ENCODE measurements at places on chromosomes 3 and 15.

DNA sequence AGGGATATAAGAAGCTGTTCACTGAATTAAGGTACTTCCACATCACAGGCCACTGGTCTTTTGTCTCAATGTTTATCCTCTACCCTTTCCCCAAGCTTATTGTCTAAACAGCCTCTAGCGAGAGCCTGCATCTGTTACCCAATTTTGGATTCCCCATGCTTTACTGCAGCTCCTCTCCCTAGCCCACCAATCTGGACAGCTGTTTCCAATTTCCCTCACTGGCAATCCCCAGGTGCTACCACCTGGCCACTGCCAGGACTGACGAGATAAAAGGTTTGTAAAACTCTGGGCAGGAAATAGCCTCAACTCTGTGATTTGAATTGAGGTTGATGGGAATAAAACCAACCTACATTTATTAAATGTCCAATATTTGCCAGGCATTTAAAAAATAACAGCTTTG is 58.0 kb upstream of the TEX9 start:
- no peak for DNase-seq

DNA sequence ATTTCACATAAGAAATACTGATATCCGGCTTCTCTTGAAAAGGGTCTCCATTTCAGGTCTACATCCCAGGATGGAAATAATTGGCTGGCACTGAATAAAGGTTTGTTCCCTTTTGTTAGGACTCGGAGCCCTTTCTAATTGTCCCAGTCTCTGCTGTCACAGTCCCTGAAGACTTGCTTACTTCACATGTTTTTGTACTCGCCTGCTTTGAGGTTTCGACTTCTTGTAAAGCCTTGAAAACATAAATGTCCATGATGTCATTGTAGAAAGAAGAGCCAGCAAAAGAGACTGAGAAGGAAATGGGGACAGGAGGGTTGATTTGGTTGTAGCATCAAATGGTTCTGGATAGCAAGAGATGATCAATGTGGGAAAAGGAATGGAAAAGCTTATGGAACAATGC is 963.4 kb upstream of the SEMA6D start:
- no peak for DNase-seq

DNA sequence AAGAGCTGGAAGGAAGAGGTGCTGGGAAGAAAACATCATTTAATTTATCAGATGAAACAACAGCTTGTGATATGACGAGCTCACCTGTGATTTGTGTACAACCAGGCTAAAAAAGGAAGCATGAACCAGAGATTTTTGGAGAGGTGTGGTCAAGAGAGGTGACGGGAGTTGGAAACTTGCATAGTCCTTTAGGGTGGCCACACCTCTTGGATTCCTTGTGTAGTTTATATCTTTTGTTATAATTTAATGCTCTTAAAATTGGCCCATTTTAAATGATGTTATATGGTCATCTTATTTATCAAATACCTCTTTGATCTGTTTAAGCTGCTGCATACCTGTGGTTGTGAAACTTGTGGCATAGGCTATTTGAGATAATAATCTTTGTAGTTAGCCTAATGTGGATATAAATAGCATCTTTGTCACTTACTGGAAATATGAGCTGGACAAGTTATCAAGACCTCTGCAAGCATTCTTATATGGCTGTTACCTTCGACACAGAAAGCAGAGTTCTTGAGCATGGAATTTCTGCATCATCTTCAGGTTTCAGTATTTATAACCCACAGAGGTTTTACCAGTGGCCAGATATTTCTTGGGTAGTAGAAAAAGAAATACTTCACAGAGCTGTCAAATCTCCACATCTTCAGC is 49.1 kb downstream of the IL1RAP start:
- DNase-seq: no peak

- DNase-seq: peak; percentile 34
Measured at GRCh38 chr3:20104167-20104661, 64.0 kb downstream of the KAT2B start.

DNA sequence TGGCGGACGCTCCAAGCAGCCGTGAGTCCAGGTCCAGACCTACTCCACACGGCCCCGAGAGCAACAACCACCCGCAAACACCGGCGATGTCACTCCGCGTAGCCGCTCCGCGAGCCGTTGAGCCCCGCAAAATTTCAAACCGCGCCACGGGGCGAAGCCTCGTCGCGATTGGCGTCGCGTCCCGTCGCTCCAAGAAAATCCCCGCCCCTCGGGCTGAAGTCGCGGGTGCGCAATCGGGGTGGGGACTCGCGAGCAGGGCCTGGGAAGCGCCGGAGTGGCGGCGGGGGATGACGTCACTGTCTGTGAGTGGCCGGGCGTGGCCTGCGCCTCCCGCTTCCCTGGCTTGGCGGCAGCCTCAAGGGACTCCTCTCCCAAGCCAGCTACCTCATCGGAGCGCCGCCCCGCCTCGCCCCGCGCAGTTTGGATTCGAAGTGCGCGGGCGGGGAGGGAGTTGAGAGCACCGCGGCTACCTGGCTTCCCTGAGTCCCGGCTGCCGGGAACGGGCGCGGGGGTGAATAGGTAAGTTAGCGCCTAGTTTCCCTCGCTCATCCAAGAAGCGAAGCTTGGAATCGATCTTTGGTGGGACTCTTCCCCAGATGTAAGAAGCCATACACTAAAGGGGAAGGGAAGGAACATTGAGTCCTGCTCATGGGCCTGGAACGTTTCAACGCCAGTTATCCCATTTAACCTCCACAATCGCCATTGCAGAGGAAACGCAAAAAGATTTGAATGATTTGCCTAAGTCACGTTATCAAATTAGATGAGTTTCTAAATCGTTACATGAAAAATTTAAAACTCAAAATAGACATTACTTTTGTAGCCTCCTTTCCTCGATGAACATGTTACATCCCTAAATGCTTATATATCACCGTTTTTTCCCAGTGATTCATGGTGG is at the start of gene PRC1:
TSS of gene PRC1 (minus strand) at position 119 of the 895 bp plus-strand sequence. CDS start at position 1, 118 bp downstream.
- peak; percentile 97 for DNase-seq

DNA sequence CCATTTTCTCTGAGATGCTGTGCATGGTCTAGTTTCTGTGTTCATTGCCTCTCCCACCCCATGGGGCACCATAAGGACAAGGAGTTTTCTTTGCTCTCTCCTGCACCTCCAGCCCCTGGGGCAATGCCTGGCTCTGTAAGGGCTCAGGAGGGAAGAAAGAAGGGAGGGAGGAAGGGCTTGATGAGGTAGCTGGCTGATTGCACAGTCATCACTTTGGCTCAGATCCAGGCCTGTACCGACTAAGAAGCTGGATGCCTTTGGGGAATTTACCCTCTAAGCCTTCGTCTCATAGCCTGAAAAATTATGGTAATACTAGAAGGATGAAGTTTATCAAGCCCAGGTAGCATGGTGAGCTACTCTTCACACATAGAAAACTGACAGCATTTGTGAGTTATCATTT is 382.9 kb downstream of the GABRG3 start:
- DNase-seq: no peak

DNA sequence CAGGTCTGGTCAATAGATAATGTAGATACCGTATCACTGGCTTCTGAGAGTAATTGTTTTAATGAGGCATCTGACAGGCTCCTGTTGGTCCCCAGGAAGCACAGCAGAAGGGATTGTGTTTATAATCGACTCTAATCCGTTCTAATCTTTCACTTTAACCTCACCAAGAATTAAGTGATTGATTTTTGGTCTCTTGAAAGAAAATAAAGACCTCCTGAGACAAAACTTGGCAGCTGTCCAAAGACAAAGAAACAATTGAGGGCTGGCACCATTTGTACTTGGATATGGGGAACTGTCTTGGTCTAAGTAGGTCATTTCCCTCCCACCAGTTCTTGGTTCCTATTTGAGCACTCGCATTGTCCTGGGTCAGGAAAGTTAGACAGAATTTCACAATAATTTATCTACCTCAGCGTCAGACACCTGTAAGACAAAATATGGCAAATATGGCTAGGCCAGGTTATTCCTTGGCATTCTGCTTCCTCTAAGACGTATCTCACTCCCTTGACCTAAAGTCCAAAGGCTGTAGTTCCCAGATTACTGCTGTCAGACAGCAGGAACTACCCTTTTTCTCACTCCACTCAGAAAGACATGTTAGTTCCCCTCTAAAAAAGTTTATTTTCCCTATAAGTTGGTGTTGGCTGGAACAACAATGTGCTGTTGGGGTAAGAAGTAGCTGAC is 22.7 kb upstream of the CD96 start:
- DNase-seq: no peak

GRCh38 chr3:37741644-37742043 is 120.0 kb upstream of the CTDSPL start:
- DNase-seq: no peak

GRCh38 chr15:59751552-59752413 is 62.7 kb upstream of the BNIP2 start:
- no peak for DNase-seq

Measured in stimulated activated CD4-positive, alpha-beta T cell treated with anti-CD3 and anti-CD28 coated beads, Interleukin-4, amount 100 ng/mL, for 48 hours (primary cell).